Activated naive CD4-positive, alpha-beta T cell treated with anti-CD3 and anti-CD28 coated beads, Interleukin-2, amount 10 ng/mL, durations not matched to agents 5 hours and 36 hours (primary cell): ENCODE measurements at places on chromosomes 4 and X. TPM values are rescaled to one million over a fixed set of nuclear protein-coding genes. Genes with fewer than 3 reads are reported as not detected.

STBD1 gene
- 3.0 TPM for total RNA-seq

EFHC2 gene
- 3.4 TPM for total RNA-seq

USP17L30 gene
- total RNA-seq = not detected

TLR3 gene
- total RNA-seq = 0.53 TPM

AVPR2 gene
- total RNA-seq = not detected

FAM9B gene
- total RNA-seq = not detected

SYNPO2 gene
- 0.71 TPM for total RNA-seq

TCEAL7 gene
- total RNA-seq = not detected

ANKRD37 gene
- 18.1 TPM for total RNA-seq

CSAG3 gene
- not detected for total RNA-seq

KLHL13 gene
- not detected for total RNA-seq

BEND2 gene
- not detected for total RNA-seq

C4orf36 gene
- not detected for total RNA-seq

SHROOM3 gene
- not detected for total RNA-seq

GLRA3 gene
- not detected for total RNA-seq

NEXMIF gene
- 1.6 TPM for total RNA-seq

NSUN7 gene
- 0.31 TPM for total RNA-seq

RHOXF2B gene
- total RNA-seq = not detected

IL21 gene
- 0.50 TPM for total RNA-seq

EREG gene
- not detected for total RNA-seq

FBXL5 gene
- total RNA-seq = 40.8 TPM

RIPPLY1 gene
- not detected for total RNA-seq

SLITRK2 gene
- total RNA-seq = not detected

SERTM2 gene
- not detected for total RNA-seq

SMAD1 gene
- total RNA-seq = 0.63 TPM

PAGE4 gene
- total RNA-seq = not detected

RHOXF2 gene
- not detected for total RNA-seq

SLC9B1 gene
- 1.3 TPM for total RNA-seq

FDCSP gene
- total RNA-seq = not detected

HADH gene
- 46.0 TPM for total RNA-seq

PPP4R3C gene
- total RNA-seq = not detected

DDX53 gene
- not detected for total RNA-seq

SCARB2 gene
- total RNA-seq = 14.3 TPM

IGFBP7 gene
- total RNA-seq = 0.31 TPM

ZNF630 gene
- 1.2 TPM for total RNA-seq

PLXNB3 gene
- total RNA-seq = 0.05 TPM

ETDB gene
- not detected for total RNA-seq

ITIH6 gene
- not detected for total RNA-seq

CT45A2 gene
- not detected for total RNA-seq

SPP1 gene
- total RNA-seq = not detected

EVC2 gene
- total RNA-seq = 0.22 TPM

MAGEA11 gene
- total RNA-seq = not detected

TEX11 gene
- total RNA-seq = not detected
